ENCODE measurements at places on chromosomes 2 and 18.
A peak's percentile ranks its signal among the peaks of the same experiment; 100 is the strongest.

GRCh38 chr2:204365811-204366210, 179.5 kb upstream of the PARD3B start:
- no peak for DNase-seq

GRCh38 chr2:33425161-33425560, 51.3 kb upstream of the RASGRP3 start:
- DNase-seq = no peak

DNA sequence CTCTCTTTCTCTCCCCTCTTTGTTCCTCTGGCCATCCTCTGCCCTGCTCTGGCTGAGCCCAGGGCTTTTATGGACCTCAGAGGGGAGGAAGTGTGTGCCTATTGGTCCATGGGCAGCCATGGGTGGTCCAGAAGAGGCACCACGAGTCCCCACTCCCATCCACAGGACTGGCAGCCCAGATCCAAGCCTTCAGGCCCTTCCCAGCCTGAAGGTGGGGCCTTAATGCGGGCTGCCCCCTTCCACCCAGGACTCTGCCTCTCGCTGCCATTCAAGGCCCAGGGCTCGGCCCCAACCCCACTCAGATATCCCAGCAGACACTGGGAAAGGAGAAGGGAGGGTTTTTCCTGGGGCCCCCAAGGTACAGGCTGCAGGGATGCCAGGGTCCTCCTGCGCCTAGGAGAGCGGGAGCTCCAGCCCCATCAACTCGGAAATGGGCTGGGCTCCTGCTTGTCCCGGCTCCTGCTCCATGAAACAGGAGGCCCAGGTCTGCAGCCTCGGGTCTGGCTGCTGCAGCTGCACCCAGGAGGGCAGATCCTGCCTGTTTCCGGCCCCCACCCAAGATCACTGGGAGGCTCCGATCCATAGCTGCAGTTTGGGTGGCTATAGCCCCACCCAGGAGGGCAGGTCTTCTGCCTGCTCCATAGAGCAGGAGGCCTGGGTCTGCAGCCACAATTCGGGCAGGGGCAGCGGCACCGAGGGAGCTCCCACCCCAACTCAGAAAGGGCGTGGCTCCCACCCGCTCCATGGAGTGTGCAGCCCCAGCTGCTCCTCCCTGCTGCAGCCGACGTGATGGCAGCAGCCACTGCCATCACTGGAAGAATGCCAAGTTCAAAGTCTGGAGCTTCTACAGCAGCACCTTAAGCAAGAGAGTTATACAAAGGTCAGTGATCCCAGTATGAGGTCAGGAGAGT, 116.6 kb upstream of the RBBP8 start:
- no peak for DNase-seq

DNA sequence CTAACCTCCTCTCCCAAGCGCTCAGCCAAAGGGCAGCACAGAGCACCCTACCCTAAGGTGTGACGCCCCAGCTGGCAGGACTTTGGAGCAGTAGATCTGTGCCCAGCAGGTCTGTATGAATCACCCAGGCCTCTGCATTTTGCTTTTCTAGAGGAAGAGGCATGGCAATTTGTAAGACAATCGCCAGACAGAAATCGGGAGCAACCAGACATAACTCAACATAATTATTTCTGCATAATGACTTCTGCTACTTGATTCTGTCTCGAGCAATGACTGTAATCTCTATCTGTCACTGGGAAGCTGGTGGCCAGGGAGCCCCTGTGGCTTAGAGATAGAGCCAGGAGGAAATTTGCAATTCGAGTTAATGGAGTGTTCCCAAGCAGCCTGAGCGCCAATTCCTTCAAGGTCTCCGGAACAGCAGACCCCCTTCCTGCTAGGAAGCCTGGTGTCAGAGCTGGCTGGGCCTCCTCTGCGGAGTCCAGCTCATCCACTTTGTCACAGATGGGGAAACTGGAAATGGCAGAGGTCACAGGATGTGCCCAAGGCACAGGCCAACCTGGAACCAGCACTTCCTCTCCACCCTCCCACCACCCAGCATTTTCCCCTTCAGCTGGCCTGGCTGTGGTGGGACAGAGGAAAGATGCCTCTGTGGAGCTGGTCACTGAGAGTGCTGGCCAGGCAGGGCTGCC, 55.0 kb downstream of the ODC1 start:
- DNase-seq = no peak

DNA sequence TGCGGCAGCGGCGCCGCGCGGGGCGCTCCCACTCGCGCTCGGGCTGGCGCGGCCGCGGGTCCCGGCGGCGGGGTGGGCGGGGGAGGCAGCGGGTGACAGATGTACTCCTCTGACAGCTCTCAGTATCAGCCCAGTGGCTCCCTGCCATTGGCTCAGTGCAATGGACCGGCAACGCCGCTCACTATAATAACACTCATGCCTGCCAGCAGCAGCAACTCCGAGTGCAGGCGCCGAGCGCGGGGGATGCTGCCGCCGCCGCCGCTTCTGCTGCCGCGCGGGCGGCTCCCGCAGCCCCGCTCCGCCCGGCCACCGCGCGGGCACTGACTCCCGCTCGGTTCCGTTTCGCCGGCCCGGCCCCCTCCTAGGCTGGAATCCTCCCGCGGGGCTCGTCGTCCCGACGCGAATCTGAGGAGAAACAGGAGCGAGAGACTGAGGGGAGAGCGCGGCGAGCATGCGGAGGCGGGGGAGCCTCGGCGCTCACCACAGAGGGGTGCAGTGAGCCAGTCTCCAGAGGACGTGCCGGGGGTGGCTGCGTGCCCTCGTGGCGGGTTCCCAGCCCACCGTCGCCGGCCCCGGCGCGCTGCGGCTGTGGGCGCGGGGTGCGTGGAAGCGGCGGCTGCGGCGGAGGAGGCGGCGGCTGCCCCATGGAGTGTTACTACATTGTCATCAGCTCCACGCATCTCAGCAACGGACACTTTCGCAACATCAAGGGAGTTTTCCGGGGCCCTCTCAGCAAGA, at the start of gene ZNF804A:
ZNF804A (plus strand) TSS at position 214 of the 738 bp plus-strand sequence; CDS start at position 645, 431 bp downstream.
- peak; percentile 64 for DNase-seq

GRCh38 chr2:121860033-121860757, 104.7 kb downstream of the TSN start:
- no peak for DNase-seq

DNA sequence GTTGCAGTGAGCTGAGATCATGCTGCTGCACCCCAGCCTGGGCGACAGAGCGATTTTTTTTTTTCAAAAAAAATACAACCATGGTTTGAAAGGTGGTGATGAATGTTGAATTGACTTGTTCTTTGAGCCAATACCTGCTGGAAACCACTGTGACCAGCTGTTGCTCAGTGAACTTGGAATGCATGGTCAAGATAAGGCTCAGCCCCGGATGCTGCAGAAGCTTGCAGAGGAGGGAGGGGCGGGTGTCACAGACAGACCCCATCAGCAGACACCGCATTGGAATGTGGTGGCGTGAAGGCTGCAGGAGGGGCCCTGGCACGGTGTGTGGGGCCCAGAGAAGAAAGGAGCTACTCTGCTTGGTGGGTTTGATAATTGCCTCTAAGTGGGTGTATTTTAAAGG, 91.6 kb downstream of the ITGB1BP1 start:
- DNase-seq = no peak

- DNase-seq = no peak
Measured at GRCh38 chr2:133012847-133013734, 343.1 kb upstream of the LYPD1 start.
